ENCODE measurements at places on chromosomes 7 and 10.

- no peak for DNase-seq
Observed at GRCh38 chr7:4202154-4202736, 479.9 kb upstream of the FOXK1 start.

DNA sequence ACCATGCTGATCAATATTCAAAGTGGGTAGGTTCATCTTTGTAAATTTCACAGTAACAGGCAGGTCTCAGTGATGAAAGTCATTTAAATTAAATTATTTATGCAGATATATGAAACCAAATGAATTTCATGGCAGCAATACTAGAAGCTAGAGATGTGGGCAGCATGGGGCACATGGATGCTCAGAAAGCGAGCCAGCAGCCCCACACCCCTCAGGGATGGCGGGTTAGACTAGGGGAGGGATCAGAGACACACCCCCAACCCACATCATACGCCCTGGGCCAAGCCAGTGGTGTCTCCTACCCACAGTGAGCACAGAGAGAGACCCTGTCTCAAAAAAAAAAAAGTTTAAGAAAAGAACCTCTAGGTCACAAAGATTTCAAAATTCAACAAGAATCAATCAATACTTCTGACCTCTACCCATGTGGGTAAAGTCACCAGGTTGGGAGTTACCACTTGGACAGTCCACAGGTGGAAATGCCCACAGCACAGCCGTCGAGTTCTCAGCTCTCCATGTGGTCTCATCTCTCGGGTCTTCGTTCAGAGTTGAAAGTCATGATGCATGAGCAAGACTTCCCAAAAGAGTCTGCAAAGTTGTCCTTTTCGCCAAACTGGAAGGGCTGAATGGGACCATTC lies 79.3 kb upstream of the PPP2R2D start:
- no peak for DNase-seq

DNA sequence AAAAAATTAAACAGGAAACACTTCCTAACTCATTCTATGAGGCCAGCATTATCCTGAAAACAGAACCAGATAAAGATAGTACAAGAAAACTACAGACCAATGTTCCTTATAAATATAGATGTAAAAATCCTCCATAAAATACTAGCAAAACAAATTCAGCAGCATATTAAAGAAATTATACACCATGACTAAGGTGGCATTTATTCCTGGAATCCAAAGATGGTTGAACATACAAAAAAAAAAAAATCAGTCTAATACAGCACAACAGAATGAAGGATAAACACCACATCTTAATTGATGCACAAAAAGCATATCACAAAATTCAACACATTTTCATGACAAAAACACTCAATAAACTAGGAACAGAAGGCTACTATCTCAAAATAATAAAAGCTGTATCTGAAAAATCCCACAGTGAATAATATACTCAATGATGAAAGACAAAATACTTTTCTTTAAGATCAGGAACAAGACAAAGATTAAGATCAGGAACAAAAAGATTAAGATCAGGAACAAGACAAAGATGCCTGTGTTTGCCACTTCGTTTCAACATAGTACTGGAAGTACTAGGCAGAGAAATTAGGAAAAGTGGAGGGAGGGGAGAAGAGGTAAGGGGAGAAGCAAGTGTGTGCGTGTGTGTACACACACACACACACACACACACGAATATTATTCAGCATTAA lies 95.6 kb downstream of the SNX13 start:
- no peak for DNase-seq

DNA sequence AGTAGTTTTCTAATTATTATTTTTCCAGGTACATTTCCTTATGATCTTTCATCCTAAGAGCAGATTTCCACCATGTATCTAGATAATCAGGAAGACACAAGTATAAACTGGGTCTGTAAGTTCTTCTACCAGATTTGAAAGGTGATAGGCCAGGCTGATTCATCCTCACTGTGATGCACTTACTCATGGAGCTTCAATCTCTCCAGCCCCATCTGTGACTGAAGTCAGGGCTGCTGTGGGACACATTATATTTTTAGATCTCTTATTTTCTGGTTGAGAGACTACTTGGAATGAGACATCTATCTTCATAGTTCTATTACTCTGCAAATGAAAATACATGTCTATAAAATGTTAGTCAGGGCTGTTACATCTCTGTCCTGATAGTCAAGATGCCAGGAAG lies 85.5 kb upstream of the SLC25A13 start:
- DNase-seq: no peak

DNA sequence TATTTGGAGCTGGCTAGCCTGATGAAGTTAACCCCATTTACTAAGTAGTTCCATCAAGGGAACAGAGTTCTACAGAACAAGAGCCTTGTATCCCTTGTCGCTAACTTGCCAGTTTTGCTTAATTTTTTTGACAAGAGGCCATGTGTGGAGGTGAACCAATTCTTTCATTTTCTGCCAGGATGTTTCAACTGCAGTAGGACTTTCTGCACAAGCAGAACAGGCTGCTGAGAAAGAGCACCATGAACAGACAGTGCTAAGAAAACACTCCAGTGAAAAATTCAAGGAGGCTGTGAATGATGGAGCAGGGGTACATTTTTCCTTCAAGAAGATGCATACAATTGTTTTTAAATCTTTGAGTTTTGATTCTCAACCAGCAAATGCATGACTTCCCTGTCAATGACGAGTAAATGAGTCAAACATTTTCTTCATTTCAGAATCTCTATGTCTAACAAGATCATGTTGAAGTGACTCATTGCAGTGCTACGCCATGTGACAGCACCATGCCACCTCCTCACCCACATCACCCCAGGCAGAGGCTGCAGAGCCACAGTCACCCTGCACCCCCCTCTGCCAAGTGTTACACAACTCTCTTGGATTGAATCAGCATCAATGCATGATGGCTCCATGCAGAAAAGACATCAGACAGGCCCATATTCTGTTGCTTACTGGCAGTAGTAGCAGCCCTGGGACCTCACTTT lies 193.1 kb downstream of the COBL start:
- DNase-seq: no peak

- DNase-seq: no peak
Observed at GRCh38 chr10:119535837-119536507, 6.5 kb downstream of the RGS10 start.

DNA sequence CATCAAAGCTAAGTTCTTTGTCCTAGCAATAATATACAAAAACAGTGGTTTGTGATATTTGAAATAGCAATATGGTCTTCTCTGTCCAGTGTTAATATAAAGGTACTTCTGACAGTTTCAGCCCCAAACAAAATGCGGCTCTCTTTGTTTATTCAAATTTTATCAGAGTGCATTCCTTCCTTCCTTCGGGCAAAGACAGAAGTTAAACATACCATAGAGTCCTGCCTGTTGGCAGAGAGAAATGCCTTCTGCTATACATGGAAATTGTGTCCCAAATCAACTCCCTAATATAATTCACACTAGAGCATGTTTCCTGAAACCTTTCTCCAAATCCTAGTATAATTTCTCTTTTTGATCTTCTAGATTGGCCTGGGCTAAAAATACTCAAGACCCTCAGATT lies 21.2 kb upstream of the ATE1 start:
- no peak for DNase-seq

- DNase-seq: no peak
Observed at GRCh38 chr10:77909749-77910375, 16.7 kb downstream of the DLG5 start.

- DNase-seq: no peak
Observed at GRCh38 chr7:87369216-87369615, 23.8 kb downstream of the CROT start.

- no peak for DNase-seq
Observed at GRCh38 chr10:17888189-17888588, 63.5 kb upstream of the SLC39A12 start.

GRCh38 chr7:79182283-79182682 lies 271.2 kb downstream of the MAGI2 start:
- DNase-seq: no peak

DNA sequence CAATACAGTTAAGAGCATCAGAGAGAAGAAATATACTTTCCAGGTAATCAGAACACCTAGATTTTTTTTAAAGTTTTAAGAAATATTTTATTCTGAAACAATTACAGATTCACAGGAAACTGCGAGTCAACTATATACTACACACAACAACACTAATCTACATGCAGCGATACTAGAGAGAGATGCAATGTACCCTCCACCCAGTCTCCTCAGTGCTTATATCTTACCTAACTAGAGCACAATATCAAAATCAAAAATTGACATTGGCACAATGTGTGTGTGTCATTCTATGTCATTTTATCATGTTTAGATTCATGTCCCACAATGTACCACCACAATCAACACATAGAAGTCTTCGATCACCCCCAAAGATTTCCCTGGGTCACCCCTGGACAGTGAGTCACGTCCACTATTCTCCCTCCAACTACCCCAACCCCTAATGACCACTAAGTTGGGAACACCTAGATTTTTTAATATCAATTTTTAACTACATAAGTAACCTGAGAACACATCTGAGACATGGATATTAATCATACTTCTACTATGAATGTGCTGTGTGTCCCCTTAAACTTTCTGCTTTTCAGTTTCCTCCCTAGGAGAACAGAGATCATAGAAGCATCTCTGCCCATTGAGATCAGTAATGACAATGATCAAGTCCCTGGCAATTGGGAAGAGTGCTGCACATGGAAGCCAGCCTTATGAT lies 86.5 kb downstream of the GSAP start:
- no peak for DNase-seq

- DNase-seq: no peak
Observed at GRCh38 chr7:43136064-43136463, 23.6 kb downstream of the HECW1 start.

DNA sequence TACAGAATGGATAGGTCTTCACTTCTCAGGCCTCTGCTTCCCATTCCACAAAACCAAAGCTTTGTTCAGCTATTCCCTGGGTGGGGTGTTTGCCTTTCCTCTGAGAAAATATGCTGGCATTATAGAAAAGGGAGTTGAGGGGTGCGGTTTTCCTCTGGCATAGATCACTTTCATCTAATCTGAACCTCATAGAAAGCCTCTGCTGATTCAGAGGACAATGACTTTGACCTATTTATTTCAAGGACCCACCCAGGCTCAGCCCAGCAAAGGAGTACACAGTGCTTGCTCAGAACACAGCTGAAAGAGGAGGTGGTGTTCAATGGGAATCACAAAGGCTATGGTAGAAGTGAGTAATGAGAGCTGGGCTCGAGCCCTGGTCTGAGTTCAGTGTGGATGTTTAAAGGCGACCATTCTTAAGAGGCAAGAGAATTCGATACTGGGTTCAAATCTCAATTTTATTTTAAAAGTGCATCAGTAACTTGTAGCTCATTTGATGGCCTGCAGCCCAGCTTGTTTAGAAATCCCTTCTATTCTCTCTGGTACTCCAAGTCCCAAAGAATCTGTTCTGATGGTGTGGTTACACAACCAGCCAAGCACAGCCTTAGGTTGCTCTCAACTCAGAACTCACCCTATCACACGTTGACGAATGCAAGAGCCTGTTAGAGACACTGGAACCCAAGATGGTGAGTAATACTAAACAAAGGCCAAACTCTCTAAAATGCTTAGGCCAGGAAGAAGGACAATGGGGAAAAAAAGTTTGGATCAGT lies 1012.8 kb downstream of the LRMDA start:
- no peak for DNase-seq

All from activated T-cell treated with anti-CD3 and anti-CD28 coated beads, Interleukin-2, amount 50 U/mL, for 1 hour (primary cell).